Stimulated activated CD4-positive, alpha-beta T cell treated with anti-CD3 and anti-CD28 coated beads, Interleukin-4, amount 100 ng/mL, for 24 hours (primary cell): ENCODE measurements at places on chromosomes 2 and 18.

GRCh38 chr2:152037743-152038435 is 61.0 kb downstream of the CACNB4 start:
- DNase-seq = no peak

GRCh38 chr2:171514908-171515582 is 7.2 kb upstream of the CYBRD1 start:
- DNase-seq = no peak

DNA sequence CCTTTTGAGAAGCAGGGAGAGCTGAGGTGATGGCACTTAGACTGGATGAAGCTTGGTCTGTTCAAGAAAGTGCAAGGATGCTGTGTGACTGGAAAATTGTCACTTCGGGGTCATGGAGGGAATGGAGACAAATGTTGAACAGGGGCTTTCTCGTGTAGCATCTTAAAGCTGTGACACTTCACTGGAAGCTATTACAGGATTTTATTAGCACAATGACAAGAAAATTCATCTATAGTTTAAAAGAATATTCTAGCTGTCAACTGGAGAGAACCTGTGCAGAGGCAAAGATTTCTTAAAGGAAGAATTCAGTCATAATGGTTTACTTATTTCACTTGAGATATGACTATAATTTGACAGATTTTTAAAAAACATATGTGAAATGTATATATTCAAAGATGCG is 963.9 kb upstream of the ZEB2 start:
- no peak for DNase-seq

- DNase-seq = no peak
Measured at GRCh38 chr2:85914922-85915321, 26.1 kb upstream of the ST3GAL5 start.

DNA sequence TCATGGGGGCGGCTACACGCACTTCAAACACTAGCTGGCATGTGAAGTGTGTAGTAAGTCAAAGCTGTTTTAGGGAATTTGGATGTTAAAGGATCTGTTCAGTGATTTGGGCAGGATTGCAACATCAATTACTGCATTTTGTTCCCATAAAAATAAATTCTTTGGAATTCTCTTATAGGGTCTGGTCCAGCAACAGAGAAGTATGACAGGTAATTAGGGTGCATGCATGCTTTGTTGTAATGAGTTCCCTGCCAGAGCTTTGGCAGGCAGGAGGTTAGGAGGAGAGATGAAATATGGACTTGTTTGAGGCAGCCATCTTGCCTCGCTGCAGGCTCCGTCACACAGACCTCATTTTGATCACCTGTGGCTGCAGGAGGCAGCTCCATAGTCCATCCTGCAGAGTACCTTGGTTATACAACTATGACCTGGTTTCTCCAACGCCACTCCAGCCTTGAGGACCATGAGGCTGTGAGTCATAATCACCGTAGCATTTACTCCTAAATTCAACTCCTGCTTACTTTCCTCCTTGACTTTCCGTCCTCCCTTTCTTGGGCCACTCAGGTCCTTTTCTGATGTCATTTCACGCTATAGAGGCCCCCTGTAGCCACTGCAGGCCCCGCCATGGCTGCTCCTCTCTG is 26.5 kb upstream of the EML4 start:
- no peak for DNase-seq

GRCh38 chr18:48385596-48385995 is 23.6 kb downstream of the ZBTB7C start:
- no peak for DNase-seq

GRCh38 chr2:120204417-120204816 is 18.8 kb downstream of the TMEM185B start:
- no peak for DNase-seq

DNA sequence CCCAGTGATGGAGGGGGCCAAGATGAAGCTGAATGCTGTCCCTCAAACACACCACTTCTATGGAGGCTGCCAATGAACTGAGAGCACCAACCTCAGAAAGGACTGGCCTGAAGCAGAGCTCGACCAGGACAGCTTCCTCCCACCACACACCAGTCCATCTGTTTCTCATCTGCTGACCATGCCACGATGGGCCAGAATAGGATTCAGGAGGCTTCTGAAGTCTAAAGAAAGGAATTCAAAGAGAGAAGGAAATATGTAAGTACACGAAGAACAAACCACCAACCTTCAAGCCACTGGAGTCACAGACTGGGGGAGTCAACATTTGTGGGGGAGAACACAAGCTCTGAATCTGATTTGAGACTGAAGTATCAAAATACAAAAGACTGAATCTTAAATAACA is 157.6 kb upstream of the CCDC68 start:
- DNase-seq = no peak

DNA sequence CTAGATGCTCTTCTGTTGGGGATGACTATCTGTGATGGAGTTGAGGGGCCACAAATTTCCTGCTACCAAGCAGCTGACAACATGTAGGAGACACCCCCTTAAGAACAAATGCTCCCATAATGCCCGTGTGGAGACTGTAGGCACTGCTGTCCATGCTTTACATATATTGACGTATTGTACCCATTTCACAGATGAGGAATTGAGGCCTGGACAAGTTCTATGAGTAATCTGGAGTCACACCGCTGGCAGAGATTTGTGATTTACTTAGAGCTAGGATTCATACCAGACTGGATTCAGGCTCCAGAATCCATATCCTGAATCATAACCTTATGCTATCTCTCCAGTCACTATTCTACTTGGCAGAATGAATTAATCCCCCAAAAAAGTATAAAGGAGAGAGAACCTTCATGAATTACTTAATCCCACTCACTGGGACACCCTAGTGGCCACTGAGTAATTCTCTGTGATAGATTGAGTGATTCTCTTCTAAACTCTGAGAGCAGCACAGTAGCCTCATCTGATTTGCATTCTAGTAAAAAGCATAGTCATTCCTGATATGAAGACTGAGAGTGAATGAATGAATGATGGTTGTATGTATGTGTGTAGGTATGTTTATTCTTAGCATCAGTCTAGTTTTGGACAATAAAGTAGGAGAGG is 460.7 kb upstream of the MEIS1 start:
- no peak for DNase-seq

GRCh38 chr2:203650860-203651613 is 55.4 kb upstream of the CD28 start:
- no peak for DNase-seq

DNA sequence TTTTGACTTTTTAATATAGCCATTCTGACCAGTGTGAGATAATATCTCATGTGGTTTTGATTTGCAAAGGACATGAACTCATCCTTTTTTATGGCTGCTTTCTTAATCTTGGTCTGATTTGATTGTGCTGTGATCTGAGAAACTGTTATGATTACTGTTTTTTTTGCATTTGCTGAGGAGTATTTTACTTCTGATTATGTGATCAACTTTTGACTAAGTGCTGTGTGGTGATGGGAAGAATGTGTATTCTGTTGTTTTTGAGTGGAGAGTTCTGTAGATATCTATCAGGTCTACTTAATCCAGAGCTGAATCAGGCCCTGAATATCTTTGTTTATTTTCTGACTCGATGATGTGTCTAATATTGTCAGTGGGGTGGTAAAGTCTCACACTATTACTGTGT is 16.8 kb downstream of the SP140L start:
- DNase-seq = no peak

- no peak for DNase-seq
Measured at GRCh38 chr2:220533485-220533884, 906.1 kb downstream of the SLC4A3 start.

DNA sequence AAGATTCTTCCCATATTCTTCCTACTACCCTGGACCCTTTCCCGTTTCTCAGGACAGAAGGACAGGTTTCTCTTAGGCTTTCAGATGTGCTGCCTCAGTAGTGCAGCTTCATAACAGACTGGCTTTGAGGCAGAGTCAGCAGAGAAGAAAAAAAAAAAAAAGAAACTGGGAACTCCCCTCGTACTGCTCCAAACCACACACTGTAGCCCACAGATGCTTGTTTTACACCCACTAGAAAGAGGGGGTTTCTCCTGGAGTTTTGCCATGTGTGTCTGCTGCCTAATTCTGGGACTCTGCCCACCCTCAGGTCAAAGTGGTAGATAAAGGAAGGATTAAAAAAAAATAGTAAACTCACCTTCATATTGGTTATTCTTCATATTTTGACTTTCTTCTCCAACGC is 95.9 kb downstream of the NCOA1 start:
- DNase-seq = peak; percentile 63

DNA sequence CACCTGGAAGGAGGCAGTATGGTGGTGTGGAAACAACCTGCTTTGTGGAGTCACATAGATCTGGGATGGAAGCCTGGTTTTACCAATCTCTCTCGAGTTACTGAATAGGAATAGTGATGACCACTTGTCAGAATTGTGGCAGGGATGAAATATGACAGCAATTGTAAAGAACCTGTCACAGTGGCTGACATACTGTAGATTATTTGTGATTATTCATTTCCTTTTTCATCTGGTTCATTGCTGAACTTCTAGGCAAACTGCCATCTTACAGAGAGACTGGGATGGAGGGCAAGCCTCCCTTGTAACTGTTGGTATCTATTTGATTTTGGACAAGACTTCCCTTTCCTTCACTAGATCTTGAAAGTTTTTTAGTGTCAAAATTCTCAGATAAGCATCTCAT is 42.0 kb downstream of the FMNL2 start:
- no peak for DNase-seq

DNA sequence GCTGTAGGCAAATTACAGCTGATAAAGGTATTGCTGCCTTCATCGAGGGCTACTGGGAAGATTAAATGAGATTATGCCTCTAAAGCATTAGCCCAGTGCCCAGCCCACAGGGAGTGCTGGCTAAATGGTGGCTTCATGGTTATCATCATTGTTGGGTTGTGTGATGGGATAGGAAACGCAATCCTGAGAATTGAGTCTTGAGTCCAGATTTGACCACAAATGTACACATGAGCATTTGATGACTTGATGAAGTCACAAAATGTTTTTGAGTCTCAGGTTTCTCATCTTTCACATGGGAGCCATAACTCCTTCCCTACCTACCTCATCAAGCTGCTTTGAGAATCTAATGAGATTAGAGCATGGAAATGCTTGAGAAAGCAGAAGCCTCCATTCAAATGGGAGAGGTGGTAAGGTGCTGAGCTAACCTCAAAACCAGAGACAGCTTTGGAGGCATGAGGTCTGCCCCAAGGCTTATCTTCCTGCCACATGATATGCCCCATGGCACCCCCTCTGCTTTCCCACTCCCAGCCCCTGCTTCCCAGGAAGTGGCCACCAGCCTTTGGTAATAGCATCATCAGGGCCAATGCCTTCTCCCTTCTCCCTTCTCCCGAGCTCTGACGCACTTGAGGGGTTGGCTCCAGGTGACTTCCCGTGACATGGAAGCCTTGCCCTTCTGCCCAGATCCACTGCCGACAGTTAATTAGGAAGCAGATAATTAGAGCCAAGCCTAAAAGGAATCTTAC is 149.4 kb upstream of the EPAS1 start:
- DNase-seq = no peak

DNA sequence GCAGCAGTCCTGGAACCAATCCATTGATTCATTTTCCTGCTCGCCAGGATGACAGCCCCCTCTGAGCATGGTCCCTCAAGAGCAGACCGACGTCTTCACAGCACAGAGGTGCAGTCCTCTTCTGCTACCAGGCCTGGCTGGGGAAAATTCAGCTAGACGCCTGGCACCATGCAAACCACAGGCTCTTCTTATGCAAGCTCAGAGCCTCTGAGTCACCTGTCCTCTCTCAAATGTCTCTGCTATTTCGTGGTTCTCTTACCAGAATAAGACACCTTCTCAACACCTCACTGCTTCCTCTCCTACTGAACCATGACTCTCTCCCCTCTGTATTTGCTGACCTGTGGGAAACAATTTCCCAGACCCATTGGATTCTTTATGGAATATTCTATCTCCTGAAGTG is 79.8 kb upstream of the CYRIA start:
- DNase-seq = no peak

GRCh38 chr2:26982102-26982742 is 11.8 kb downstream of the MAPRE3 start:
- DNase-seq = peak; percentile 10

- DNase-seq = no peak
Measured at GRCh38 chr2:42877936-42878335, 85.6 kb upstream of the HAAO start.

DNA sequence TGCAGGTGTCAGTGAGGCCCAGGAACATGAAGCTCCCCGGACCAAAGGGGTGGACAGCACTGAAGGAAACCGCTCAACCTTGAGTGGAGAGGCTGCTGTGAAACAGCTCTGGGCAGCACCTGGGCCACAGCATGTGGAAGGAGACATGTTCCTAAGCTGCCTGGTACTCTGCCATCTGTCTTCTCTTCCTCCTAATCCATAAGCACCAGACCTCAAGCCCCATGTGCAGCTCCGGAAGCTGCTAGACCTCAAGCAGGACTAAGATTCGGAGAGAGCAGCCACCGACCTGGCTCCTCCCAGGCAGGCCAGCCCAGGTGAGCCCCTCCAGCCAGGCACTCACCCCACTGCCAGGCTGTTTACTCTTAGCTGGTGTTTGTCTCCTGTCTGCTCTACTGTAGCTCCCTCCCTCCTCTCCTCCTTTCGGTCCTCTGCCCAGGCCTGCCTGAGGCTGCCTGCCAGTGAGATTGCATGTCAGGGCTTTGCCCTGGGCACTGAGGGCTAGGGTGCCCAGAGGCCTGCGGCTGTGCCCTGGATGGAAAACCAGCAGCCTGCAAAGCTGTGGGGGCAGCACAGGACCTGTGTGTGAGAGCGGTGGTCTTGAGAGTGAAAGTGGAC is 53.7 kb downstream of the BCL11A start:
- DNase-seq = no peak

DNA sequence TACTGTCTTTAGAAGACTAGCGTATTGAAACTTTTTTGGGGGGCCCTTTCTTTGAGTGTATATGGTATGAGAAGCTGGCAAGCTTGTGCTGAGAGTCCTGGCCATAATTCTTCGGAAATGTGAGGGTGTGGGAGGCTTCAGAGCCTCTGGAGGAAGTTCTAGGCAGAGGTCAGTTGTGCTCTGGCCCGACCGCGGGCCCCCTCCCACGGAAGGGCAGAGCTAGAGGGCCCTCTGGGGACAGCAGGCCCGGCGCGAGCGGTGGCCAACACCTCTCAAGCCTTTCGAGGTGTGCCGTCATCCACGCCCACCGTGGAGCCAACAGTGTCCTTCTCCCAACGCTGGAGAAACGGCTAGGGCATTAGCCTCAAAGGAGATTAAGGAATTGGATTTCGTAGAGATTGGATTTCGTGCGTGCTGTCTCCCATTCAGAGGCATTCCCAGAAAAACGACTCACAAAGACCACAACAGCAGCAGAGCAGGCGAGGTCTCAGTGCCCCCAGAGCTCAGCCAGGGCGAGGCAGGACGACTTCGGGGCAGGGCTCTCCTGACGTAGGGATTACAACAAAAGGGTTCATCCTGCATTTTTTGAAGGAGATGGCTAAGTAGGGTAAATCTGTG is 2.2 kb upstream of the MTCL1 start:
- no peak for DNase-seq

- peak; percentile 55 for DNase-seq
Measured at GRCh38 chr18:54222922-54223567, 1.4 kb downstream of the MBD2 start.

- DNase-seq = peak; percentile 66
Measured at GRCh38 chr2:64203858-64204632, 59.8 kb upstream of the PELI1 start.

- no peak for DNase-seq
Measured at GRCh38 chr18:46278481-46279465, 174.6 kb downstream of the HAUS1 start.
